ENCODE measurements at places on chromosomes 2 and 18. TPM values are rescaled to one million over a fixed set of nuclear protein-coding genes. Genes with fewer than 3 reads are reported as not detected.

The RASGRP3 gene
- total RNA-seq, result not detected

The RAB27B gene
- total RNA-seq, result 9.8 TPM

The SF3B6 gene
- total RNA-seq, result 102 TPM

The PIEZO2 gene
- total RNA-seq, result under 0.01 TPM

The PLCL1 gene
- 0.11 TPM for total RNA-seq

The DYSF gene
- total RNA-seq, result 9.8 TPM

The GALNT5 gene
- 16.5 TPM for total RNA-seq

The CFAP221 gene
- not detected for total RNA-seq

The HOXD12 gene
- total RNA-seq, result not detected

The CNDP1 gene
- not detected for total RNA-seq

The CEP192 gene
- 30.6 TPM for total RNA-seq

The BCL11A gene
- total RNA-seq, result 41.6 TPM

The TTC21B gene
- 32.2 TPM for total RNA-seq

The ALPI gene
- not detected for total RNA-seq

All from placental epithelial cell (primary cell).